ENCODE measurements at places on chromosomes 2 and 18.

- DNase-seq: peak; percentile 33
These were observed 55.4 kb upstream of the THOC1 start for GRCh38 chr18:323253-323622.

DNA sequence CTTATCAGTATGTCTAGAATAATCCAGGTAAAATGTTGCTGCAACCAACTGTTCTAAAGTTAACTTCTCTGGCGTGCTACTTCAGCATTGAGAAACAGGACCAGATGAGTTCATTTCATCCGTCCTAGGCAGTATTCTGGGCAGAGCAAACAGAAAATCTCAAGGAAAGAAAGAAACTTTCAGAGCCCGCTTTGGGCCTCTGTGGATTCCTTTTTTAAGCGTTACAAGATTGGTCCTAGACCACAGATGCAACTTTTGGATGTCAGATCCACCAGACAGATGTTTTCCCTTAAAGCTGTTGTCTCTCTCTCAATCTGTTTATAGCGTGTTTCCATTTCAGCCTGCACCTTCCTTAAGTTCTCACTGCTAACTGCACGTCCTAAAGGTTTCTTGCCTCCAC, 75.0 kb downstream of the BCL2 start:
- DNase-seq: no peak

- peak; percentile 32 for DNase-seq
These were observed 803.6 kb upstream of the ZEB2 start for GRCh38 chr2:145323512-145323911.

GRCh38 chr2:223822818-223823217, 14.6 kb downstream of the AP1S3 start:
- DNase-seq: no peak

DNA sequence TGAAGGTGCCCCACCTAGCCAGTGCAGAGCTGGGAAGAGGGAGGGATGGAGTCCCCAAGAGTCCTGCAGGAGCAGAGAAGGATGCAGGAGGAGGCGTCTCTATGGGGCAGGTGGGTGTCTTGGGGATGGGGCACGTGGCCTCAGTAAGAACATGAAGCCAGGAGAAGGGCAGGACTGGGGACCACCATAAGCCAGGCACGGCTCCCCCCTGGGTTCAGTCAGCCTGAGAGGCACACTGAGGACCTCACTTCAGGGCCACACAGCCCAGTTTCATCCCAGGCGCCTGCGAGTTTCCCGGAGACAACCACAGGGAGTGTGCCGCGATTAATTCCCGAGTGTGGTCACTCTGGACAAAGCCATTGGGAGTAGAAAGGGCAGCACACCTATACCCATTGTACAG, 120.3 kb downstream of the GYPC start:
- no peak for DNase-seq

- peak; percentile 44 for DNase-seq
These were observed 41.3 kb upstream of the GBX2 start for GRCh38 chr2:236209535-236209934.

- peak; percentile 62 for DNase-seq
These were observed 22.9 kb downstream of the MLPH start for GRCh38 chr2:237509905-237510304.

- DNase-seq: no peak
These were observed 324.0 kb downstream of the IRS1 start for GRCh38 chr2:226475650-226476049.

DNA sequence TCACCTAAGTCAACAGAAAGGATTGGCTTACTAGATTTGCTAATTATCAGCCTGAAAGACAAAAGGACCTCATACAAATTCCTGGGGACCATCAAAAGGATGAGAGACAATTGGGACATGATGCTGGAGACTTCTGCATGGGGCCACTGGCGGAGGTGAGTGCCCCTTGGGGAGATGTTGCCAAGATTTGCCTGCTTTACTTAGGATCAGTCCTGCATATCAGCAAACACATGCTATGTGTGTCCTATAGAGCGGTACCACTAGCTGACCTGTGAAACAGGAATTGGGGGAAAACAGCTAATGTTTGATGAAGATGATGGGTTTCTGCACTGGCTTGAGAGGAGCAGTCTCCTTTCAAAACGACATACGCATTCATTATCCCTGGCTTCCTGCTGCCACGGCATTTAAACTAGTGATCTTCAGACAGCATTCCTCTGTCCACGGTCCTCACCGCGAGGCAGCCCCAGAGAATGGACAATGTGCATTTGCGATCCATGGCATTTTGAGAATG, 104.2 kb downstream of the TGIF1 start:
- no peak for DNase-seq

GRCh38 chr2:101446869-101447268, 28.0 kb downstream of the RFX8 start:
- DNase-seq: peak; percentile 10

- DNase-seq: no peak
These were observed 42.0 kb upstream of the ASXL2 start for GRCh38 chr2:25920336-25920735.

DNA sequence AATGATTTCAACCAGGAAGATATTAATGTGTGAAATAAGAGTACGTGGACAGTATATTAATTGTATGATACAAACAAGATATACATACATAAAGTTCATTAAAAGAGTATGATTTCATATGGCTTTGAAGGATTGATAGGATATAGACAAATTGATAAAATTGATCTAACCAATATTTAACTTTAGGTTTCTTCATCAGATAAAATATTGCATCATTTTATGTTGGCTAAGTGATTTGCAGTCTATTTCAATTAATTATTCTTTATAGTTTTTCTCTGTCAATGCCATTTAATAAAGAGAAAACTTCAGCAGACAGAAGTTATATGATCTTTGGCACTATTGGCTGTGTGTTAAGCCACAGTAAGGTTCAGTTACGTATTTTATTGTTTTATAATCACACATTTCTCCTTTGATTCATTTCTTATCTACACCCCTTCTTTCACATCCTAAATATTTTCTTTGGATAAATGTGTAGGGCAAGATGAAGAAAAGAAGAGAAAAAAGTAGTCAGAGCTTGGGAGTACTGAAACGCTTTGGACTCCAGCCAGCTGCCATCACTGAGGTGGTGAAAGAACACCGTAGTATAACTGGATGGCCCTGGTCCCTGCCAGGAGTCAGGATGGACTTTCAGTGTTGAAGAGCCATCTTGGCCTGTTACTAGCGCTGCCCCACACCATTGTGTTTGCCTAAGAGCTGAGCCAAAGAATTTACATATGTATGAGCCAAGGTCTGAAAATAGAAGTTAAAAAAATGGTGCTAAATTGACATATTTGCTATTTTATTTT, 9.8 kb upstream of the CPS1 start:
- no peak for DNase-seq

All from dermis blood vessel endothelial cell (primary cell).